Mucosa of gallbladder (tissue), 1 donor: ENCODE measurements at places on chromosomes 2 and 18. TPM values are rescaled to one million over a fixed set of nuclear protein-coding genes. Genes with fewer than 3 reads are reported as not detected.

CAPN14 gene
- 0.14 TPM for total RNA-seq

ALPI gene
- 1.0 TPM for total RNA-seq

CGREF1 gene
- total RNA-seq: 1.1 TPM

DOK6 gene
- total RNA-seq: 9.6 TPM

ZNF514 gene
- 25.4 TPM for total RNA-seq

GRCh38 chr18:44699572-44700261 lies 19.0 kb downstream of the SETBP1 start:
- DNase-seq: no peak

DNA sequence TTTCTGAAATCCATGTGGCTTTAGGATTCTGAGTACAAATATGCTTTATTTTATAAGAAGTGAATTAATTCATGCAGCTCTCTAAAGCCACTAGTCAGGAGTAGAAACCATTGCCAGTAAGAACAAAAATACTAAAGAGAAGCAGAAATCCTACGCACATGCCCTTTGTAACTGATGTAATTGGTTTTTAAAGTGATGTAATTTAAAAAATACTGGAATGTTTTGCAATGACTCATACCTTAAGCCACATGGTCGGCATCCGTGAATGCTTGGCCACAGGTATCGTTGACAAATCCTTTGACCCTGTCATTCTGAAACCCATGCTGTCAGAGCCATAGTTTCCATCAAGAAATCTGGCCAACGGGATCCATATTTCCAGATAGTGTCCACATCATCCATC lies 213.3 kb downstream of the ACKR3 start:
- no peak for DNase-seq

GRCh38 chr2:212032032-212032431 lies 506.6 kb downstream of the ERBB4 start:
- no peak for DNase-seq

- no peak for DNase-seq
Measured at GRCh38 chr2:80019571-80020460, 284.7 kb downstream of the LRRTM1 start.

DNA sequence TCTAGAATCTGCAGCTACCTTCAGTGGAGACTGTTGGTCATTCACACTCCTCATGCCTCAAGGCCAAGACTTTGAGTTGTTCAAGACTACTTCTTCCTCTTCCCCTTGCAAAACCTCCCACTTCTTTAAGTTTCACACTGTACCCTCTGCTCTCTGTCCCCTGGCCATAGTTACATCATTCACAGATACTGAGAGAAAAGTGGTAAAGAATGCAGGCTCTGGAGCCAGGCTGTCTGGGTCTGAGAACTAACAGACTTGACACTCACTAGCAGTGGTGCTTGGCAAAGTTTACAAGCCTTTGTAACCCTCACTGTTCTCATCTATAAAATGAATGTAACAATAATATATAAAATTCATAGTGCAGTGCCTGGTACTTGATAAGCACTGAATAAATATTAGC lies 61.8 kb downstream of the CDH20 start:
- no peak for DNase-seq

DNA sequence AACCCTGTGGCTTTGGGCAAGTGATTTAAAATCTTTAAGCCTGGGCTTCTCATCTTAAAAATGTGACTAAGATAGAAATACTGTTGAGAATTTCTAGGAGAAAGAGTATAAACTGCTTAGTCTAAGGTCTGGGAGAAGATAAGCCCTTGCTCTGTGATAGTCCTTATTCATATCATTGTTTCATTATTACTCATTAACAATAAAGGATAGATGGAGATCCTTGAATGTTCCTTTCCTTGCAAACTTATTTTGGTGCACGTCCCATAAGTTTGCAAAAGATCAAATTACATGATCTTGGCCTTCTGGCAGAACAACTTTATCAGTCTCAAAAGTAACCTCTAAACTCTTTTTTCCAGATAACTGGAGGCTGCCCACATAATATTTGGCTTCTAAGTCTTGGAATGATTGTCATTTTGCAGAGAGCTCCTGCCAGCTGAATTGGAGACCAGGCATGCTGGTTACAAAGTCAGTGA lies 138.3 kb downstream of the FAM124B start:
- DNase-seq: no peak

DNA sequence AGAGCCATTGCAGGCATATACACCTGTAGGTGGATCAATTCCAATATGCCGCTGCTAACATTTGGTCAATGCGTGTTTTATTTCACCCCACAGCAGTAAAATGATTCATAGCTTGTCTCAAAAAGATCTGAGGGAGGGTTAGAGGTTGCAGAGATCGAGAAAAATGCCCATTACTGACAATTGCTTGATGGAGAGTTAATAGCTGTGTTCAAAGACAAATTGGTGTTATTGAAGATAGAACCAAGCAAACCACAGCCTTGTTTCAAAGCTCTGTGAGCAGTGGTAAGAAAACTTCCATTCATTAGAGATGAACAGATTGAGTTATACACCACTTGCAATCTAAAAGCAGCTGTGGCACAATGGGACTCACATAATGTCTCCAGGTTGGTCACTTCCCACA lies 95.4 kb downstream of the KCNE4 start:
- no peak for DNase-seq

DNA sequence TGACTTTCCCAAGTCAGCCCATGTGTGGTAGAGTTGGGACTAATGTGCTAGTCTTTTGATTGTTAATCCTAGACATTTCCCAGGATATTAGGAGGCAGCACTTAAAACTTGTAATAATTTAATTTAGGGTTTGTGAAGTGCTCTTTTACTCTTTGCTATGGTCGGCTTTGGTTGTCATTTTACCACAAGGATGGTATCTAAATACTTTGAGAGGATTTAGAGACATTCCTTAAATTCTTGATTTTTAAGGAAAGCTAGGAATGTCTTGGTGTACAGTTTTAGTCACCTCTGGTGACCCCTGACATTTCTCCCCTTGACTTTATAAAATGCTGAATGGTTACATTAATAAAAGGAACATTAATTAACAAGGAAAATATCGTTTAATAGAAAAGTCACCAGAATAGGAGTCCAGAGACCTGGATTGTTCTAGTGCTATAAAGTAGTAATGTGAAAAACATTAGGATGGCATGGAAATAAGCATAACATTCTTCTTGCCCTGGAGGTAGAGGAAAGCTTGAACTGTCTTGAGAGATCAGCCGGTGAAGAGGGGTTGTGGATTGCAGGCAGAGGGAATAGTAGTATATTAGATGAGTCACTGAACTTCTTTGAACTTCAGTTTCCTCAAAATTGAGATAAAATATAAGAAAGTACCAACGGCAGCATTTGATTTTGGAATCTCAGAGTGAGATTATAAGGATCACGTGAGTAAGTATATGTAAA lies 209.2 kb downstream of the MCFD2 start:
- DNase-seq: no peak

DNA sequence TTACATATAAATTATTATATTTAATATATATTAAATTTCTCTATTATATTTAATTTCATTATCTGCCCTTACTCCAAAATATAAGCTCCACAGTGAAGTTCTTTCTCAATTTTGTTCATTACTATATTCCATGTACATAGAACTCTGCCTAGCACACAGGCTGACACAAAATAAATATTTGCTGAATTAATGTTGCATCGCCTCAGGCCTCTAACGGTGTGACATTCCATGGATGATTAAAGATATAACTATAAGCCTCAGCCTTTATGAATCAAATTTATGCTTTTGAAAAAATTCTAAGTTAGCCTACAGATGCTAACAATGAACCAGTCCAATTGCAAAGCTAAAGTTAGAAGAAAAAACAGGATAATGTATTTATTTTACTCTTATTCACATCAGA lies 1337.2 kb upstream of the NRXN1 start:
- DNase-seq: no peak

DNA sequence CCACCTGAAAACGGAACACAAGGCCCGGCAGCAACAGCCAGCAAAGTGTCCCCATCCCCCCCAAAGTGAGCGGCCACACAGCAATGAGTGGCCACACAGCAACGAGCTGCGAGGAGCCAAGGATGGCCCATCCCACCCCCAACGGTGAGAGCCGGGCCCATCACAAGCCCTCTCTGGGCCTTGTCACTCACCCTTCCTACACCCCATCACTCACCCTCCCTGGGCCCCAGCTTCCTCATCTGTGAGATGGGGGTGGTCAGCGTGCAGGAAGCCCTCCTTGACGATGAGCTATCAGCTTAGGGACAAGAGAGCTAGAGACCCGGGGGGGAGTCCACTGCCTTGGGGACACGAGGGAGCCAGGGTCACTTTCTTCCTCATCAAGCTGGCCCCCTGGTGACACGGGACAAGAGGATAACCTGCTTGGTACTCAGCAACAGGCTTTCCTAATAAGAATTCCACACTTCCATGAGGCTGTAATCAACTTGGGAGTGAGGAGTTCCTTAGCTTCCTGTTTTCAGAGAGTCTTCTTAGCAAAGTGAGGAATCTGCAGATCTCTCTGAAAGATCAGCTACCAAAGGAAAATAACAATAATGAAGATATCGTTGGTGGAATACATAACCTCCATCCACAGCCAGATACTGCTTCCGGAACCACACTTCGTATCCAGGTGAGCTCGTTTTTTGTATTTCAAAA lies 92.8 kb downstream of the HDAC4 start:
- no peak for DNase-seq

DNA sequence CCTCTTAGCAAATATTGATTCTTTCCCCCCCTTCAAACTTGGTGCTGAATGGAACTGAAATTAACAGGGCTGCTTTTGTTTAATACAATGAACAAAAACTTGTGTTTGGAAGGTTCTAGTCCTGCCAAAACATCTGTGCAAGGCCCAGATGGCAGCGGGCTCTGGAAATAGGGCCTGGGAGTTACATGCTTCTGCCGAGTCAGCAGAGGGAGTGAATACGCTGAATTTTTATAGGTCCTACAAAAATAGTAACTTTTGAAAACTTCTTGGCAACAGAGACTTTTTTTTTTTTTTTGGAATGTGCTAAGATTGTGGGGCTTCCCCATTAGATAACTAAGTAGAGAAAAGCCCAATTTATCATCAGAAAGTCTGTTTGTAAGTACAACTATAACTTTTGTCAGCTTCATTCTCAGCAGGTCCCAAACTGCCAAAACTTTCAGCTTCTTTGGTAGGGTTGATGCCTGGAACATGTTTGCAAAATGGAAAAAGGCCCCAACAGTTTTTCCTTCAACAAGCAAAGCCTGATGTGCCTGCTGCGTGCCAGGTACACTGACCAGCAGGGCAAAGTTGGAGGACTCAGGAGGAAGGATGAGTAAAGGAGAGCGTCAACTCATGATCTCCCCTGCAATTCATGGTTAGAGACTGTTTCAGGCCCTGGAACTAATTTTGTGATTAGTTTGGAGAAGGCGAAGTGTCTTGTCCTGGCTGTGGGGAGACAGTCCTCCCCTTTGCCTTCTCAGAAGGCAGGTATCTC lies 45.1 kb upstream of the HDAC4 start:
- peak; percentile 32 for DNase-seq

DNA sequence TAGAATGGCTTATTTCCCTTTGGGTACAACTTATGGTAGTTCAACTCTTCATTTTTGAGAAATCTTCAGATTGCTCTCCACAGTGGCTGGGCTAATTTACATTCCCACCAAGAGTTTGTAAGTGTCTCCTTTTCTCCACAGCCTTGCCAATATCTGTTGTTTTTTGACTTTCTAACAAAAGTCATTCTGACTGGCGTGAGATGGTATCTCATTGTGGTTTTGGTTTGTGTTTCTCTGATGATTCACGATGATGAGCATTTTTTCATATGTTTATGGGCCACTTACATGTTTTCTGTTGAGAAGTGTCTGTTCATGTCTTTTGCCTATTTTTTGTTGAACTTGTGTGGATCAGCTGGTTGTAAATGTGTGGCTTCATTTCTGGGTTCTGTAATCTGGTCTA lies 871.0 kb downstream of the EPHA4 start:
- DNase-seq: no peak

DNA sequence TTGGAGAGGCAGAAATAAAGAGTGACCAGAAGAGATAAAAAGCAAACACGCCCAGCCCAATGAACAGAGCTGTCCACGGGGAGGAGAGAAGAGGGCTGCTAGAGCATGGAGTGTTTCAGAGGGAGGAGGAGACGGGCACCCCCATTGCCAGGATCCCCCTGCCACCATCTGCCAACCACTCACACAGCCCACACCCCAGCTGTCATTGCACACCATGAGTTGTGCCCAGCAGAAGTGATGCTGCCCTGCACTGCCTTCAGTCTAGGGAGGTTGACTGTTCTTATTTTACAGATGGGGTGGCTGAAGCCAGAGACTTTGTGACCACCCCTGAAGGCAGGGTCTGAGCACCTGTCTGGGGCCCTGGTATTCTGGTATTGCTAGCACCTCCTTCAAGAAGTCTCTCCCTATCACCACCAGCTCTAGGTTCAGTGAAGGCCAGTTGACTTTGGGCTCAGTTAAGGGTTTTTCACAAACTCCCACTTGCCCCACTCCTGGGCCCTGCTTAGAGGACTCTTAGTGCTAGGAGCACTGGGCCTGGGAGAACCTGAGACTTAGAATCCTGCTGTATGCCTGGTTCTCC lies 2.4 kb downstream of the FABP1 start:
- DNase-seq: no peak

DNA sequence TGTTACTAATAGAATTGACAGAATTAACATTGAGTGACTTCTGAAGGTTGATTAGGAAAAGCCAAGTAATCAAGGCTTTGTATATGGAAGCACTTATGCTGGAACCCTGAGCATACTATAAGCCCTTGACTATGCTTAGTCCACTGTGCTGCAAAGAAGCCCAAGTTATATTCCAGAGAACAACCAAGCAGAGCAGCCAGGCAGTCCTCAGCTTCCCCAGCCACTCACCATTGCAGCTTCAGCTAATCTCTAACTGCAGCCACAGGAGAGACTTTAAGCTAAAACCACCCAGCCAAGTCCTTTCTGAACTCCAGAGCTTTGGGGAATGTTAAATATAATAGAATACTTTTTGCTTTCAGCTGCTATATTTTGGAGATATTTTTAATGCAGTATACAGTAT lies 164.4 kb upstream of the VWC2L start:
- DNase-seq: no peak

DNA sequence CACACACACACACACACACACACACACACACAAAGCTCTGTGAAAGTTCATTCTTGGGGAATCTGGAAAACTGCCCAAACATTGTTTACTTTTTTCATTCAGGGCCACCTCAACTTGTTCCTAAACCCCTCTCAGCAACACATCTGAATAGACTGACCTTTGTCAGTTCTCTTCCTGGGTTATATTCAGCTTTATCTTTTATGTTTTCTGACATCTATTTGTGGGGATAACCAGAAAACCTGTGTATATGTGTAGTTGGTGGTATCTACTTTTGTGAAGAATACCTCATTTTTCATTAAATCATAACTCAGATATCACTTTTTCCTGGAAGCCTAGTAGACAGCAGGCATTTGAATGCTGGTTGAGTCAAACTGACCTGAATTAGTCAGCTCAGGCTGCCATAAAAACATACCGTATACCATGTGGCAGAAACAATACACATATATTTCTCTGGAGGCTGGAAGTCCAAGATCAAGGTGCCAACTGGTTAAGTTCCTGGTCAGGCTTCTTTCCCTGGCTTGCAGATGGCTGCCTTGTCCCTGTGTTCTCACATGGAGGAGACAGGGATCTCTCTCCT lies 11.0 kb upstream of the RNF144A start:
- DNase-seq: no peak

GRCh38 chr2:159737292-159737916 lies 25.1 kb downstream of the MARCHF7 start:
- DNase-seq: no peak

- DNase-seq: no peak
Measured at GRCh38 chr18:9710037-9710436, 1.9 kb downstream of the RAB31 start.

- no peak for DNase-seq
Measured at GRCh38 chr2:19894134-19894792, 7.5 kb downstream of the TTC32 start.
